Cerebellar nuclear complex (tissue), 1 donor: ENCODE measurements at places on chromosomes 4 and X.

GRCh38 chrX:12447448-12448064 lies 309.3 kb downstream of the FRMPD4 start:
- no peak for DNase-seq

DNA sequence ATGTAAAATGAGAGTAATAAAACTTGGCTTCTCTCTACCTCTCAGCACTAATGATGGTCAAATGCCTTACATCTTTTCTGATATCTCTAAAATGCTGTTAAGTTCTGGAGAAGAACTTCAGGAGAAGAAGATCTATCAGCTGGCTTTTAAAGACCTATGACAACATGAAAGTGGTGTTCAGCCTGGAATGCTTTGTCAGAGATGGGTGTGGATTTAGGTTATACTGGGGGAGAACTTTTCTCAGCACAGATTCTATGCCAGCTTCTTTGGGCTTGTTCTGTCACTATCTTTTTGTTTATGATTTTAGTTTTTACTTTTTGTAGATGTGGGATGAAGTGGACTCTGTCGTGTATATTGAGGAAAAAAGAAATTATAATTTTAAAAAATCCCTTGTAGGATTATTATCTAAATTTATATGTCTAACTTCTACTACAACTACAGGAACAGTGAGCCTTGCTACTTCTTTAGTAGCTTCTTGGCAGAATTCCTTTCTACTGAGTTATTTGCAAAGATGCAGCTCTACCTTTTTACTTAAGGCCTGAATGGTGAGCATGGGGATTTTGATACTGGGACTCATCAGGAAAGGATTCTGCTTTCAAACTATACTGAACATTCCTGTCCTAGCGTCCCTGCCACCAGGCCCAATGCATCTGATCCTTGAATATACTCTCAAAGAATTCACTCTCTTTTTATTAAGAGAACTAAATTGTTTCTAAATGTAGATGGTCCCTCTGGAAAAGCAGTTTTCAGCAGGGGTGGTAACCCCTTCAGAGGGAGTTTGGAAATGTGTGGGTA lies 19.6 kb downstream of the CYP2U1 start:
- no peak for DNase-seq

GRCh38 chr4:98687876-98688275 lies 29.5 kb upstream of the TSPAN5 start:
- no peak for DNase-seq

GRCh38 chr4:9976781-9977180 lies 44.5 kb downstream of the SLC2A9 start:
- no peak for DNase-seq

- DNase-seq, result no peak
These were observed 417.2 kb downstream of the RAPGEF2 start for GRCh38 chr4:159520074-159520473.

GRCh38 chr4:108512615-108513505 lies 107.5 kb upstream of the RPL34 start:
- DNase-seq, result no peak

DNA sequence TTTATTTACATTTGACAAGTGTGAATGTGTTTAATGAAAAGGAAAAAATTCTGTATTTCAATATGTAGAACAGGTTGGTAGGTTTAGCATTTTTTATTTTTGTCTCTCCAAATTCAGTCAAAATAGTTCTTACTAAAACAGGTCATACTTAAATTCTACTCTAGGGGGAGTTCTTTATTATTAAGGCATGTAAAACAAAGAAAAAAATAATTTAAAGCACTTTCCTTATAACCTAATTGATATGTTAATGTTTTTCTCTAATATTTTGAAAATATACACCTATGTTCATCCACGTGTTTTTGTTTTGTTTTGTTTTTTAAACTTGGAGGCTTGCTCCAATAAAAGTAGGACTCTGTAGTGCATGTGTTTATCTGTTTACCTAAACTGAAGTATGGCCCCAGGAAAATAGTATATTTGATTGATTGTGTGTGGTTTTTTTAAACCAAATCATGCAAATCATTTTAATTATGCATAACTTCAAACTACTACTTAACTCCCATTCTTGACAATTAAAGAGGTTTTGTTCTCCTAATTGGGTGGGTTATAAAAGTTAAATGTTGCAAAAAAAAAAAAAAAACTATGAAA lies 562.7 kb downstream of the RPA4 start:
- no peak for DNase-seq

- DNase-seq, result no peak
These were observed 7.1 kb upstream of the DCUN1D4 start for GRCh38 chr4:51835855-51836254.

DNA sequence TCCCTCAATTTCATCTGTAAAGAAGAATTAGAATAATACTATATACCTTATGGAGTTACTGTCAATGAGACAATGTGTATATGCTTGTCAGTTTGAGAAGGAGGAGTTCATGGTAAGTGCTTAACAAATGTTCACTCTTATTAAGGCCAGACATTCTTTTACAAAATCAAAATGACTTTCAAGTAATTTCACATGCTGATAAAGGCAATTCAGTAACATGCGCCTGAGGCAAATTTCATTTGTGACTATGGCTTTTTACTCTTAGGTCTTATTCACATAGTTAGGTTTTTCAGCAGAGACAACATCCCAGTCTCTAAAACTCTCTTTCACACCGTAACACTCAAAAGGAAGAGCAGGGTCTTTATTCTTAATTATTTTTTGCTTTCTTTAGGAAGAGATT lies 174.4 kb downstream of the CAMK2D start:
- no peak for DNase-seq

GRCh38 chrX:121746105-121746504 lies 698.7 kb downstream of the GLUD2 start:
- no peak for DNase-seq

DNA sequence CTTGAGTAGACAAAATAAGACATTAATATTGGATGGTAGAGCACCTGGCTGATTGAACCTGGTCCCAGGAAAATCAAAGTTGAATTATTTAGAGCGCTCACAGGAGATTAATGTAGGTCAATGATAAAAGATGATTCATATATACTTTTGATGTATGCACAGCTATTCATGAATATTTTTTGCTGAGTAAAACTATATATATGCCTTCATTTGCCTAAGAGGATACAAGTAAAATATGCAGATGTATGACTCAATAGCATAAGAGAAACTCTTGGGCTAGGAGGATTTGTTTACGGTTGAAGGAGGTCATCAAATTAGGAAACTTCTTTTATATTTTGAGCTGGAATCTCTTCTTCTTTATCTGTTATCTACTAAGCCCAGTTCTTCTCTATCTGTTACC lies 202.7 kb upstream of the HS3ST1 start:
- DNase-seq, result no peak

DNA sequence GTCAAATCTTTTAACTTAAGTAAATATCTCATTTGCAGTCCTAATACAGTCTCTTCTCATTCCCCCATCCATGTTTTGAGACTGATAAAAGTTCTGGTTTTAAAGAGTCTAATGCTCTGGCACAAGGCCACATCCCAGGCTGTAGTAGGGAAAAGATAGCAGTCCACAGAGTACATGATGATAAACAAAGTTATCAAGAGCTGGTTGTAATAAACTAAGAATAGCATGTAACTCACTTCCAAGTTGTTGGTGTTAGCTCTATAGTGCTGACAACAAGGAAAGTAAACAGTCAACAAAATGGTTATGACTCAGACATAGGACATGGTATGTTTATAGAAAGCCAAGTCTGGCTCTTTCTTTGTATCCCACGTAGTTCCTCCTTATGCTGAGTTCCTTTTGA lies 21.8 kb upstream of the AREG start:
- DNase-seq, result no peak

- no peak for DNase-seq
These were observed 355.7 kb downstream of the HS3ST1 start for GRCh38 chr4:11072999-11073398.

DNA sequence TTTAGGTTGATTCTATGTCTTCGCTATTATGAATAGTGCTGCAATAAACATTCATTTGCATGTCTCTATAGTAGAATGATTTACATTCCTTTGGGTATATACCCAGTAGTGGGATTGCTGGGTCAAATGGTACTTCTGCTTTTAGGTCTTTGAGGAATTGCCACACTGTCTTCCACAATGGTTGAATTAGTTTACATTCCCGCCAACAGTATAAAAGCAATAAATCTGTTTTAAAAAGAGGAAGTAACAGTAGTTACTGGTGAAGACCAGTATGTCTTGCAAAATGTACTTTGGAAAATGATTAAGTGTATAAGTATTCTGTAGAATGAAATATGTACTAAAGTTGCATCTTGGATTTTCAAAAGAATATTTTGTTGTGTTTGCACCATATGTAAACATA lies 77.3 kb downstream of the SHROOM4 start:
- DNase-seq, result no peak

GRCh38 chrX:23482561-23482960 lies 147.9 kb downstream of the PTCHD1 start:
- no peak for DNase-seq

DNA sequence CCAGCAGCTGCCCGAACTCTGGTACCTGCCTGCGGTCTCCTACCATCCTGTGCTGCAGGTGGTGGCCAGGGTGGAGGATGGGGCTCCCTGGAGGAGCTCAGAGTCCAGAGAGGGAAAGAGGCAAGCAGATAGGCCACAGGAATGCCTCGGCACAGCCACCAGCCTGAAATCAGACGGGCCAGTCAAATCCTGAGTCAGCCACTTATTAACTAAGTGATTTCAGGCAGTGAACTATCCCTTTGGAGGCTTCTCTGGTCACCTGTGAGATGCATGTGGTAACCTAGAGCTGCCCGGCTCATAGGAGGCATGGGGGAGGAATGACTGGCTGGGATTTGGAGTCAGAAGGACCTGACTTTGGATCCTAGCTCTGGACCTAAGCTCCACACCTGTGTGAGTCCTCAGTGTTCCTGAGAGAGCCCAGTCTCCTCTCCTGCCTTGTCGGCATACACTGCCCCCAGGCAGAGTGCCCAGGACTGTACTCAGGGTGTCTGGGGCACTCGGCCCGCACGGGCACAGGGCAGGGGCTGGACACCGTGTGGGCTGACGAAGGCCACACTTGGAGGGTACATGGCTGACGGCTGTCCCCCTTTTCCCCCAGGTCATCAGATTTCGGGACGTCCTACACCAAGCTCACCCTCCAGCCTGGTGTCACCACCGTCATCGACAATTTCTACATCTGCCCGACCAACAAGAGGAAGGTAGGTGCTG lies 96.4 kb upstream of the PSAPL1 start:
- no peak for DNase-seq

DNA sequence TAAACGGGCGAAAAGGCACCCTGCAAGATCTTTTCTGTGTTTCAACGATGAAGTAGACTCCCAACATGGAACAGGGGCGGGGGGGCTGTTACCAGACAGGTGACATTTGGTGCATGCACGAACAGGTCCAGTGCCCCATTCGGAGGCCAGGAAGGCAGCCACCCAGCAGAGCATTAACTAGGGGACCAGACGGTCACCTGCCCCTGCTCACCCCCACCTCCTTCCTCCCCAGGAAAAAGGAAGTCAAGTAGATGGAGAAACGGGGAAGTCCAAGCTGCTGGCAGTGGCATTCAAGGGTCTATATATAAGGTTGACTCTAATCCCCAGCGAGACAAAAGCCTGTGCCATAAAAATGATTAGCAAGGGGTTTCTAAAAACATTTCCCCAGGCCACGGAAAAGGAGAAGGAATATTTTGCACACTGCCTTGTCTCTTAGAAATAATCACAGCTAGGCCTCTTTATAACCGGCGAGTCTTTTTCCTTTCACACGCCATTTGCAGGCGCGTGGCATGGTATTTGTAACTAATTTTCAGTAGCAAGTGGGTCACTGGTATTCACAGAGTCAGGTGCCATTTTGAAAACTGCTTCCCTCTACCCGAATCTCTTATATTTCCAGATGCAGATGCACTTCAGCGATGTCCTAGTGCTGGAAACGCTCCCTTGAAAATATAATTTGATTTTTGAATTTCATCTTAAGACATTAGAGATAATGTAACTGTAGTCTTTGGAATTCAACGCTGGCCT lies 1.2 kb upstream of the TMSB4X start:
- no peak for DNase-seq

DNA sequence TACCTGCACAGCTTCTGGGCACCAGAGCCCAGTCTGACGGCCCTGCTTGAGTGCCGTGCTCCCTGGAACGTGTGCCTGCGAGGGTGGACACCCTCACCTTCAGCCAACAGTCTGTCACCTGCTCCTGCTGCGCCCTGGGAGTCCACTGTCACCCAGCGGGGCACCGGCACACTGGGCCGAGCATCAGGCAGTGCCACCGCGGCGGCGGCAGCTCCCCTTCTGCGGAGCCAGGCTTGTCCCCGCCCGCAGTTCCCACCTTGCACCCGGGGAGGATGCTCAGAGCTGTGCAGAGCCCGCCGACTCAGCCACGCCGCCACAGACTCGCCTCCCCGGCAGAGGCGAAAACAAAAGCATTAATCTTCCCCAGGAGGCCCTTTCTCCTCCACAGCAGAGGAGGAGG lies 86.8 kb downstream of the ABLIM2 start:
- no peak for DNase-seq

- no peak for DNase-seq
These were observed 47.9 kb downstream of the CXCL1 start for GRCh38 chr4:73917081-73917501.

DNA sequence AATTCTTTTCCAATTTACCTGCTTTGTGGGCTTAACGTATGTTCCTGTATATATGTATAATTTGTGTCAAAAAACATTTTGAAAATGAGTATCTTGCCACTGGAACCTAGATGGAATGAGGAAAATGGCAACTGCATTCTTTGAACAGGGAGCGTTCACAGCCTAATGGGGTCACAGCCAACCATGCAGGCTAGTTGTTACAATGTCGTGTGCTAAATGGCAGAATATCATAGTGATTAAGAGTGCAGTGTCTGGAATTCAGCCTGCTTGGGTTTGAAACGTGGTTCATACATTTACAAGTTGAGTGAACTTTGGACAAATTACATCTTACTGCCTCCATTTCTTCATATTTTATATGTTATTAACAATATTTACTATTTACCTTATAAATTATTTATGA lies 70.8 kb downstream of the PCDH7 start:
- no peak for DNase-seq

GRCh38 chrX:39946822-39947221 lies 150.9 kb downstream of the BCOR start:
- no peak for DNase-seq

- no peak for DNase-seq
These were observed 170.7 kb downstream of the COL4A6 start for GRCh38 chrX:108267557-108267956.

- no peak for DNase-seq
These were observed 760.2 kb downstream of the RAB28 start for GRCh38 chr4:12723849-12724447.

DNA sequence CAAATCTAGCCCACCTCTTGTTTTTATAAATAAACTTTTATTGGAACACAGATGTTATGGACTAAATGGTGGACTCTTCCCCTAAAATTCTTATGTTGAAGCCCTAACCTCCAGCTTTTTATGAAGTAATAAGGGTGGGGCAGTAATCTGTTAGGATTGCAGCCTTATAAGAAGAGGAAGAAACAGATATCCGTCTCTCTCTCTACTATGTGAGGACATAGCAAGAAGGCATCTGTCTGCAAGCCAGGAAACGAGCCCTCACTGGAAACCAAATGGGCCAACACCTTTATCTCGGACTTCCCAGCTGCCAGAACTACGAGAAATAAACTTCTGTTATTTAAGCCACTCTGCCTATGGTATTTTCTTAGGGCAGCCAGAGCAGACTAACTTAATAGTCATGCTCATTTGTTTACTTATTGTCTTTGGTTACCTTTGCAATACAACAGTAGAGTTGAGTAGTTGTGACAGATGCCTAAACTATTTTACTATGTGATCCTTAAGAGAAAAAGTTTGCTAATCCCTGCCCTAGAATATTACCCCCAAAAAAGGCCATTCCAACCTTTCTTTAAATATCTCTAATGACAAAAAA lies 67.4 kb downstream of the MANBA start:
- no peak for DNase-seq
